ENCODE measurements at places on chromosomes 2 and 18.

DNA sequence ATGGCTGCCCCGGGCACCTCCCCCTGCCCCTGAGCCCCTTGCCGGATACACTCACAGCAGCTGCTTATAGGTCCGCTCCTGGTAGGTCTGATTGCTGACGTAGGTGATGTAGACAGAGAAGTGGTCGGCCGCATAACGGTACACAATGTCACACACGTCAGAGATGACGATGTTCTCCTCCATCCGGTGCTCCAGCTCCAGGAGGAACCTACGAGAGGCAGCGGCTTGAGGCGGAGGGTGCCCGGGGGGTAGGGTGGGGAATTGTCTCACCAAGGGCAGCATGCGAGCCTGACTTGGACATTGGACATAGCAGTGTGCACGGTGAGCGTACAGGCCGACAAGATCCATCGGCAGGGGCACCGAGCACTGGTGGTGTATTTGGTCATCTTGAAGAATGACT is 22.8 kb downstream of the SNORC start:
- H3K27ac ChIP-seq = no peak overlapping the region
- peaks cover 6% of the 10 kb centered on the region for H3K4me1 ChIP-seq
- H3K36me3 ChIP-seq = no peaks in the 10 kb centered on the region
- H3K27me3 ChIP-seq = peaks cover 11% of the 10 kb centered on the region

GRCh38 chr2:211836409-211836808 is 702.2 kb downstream of the ERBB4 start:
- H3K27me3 ChIP-seq = no peaks in the 10 kb centered on the region
- no peak overlapping the region for H3K4me3 ChIP-seq
- DNase-seq = no peak

DNA sequence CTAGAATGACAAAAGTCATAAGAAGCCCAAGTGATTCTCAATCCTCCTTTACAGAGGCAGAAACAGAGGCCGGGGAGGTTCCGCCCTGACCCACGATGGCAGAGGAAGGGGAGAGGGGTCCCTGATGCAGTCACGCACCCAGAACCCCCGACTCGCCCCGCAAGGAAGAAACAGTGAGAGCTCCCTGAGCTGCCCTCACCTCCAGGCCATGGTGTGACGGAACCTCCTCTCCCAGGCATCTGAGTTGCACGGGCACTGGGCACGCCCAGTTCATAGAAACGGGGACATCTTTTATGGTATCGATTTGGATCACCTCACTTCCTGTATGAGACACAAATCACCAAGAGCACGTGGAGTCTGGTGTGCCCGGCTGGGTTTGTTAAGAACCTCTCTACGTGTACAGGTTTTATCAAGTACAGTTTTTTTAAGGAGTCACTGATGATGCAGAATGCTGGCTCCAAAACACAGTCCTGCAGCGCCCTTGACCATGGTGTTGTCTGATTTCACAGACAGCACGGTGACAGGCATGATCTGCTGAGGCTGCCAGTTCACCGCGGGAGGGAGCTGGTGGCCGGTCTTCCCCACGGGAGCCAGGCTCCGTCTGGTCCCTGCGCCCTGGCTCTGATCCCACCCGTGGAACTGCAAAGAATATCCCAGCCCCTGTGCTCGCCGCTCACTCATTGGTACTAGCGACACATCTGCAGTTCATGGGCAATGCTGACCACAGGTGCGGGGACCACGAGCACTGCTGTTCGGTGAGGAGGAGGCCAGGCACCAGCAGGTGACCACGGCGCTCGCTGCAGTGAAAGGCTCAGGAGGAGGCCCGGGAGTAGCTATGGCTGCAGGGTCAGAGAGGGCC is 35.6 kb downstream of the PXDN start:
- H3K27me3 ChIP-seq = no peaks in the 10 kb centered on the region
- no peak overlapping the region for H3K27ac ChIP-seq
- no peak overlapping the region for H3K4me3 ChIP-seq
- DNase-seq = no peak

DNA sequence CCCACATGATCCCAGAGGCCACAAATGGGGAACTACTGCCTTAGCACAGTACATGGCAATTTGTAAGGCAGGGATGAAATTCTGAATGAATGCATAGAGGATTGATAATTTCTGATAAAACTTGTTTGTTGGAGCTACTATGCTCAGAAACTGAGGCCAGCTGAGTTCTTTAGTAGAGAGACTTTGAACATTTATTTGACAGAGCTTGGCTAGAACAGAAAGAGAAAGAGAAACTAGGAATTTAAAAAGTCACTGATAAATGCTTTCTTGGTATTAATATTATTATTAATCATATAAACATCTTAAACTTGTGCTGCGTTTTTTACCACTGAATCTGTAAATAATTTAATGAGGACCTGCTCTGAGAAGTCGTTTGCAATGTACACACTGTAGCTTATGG is 923.7 kb upstream of the CNTNAP5 start:
- no peaks in the 10 kb centered on the region for H3K27me3 ChIP-seq
- no peak for DNase-seq
- no peaks in the 10 kb centered on the region for H3K4me1 ChIP-seq
- H3K4me3 ChIP-seq = no peak overlapping the region

- no peaks in the 10 kb centered on the region for H3K27me3 ChIP-seq
- H3K4me3 ChIP-seq = no peak overlapping the region
- no peaks in the 10 kb centered on the region for H3K36me3 ChIP-seq
Observed at GRCh38 chr2:128597121-128597762, 278.6 kb upstream of the HS6ST1 start.

- H3K36me3 ChIP-seq = no peaks in the 10 kb centered on the region
- H3K27me3 ChIP-seq = no peaks in the 10 kb centered on the region
- no peak for DNase-seq
- H3K4me3 ChIP-seq = no peak overlapping the region
- no peak overlapping the region for H3K27ac ChIP-seq
Observed at GRCh38 chr18:8050616-8051329, 483.7 kb downstream of the PTPRM start.

DNA sequence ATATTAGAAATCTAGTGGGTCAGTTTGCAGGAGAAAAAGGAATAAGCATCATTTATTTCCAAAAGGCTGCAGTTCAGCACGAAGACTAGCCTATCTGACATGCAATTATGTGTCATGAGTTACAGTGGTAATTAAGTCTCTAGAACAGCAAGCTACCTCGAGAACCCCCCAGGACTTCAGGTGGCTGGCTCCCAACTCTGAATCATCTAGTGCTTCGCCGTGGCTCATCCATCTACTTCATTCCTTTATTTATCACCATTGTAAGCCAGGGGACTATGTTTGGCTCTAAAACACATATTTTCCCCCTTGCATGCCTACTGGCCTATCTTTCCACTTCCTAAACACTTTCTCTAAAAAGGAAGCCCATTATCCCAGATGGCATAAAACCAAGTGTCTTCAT is 121.6 kb downstream of the TXNL1 start:
- DNase-seq = no peak
- no peak overlapping the region for H3K4me3 ChIP-seq
- no peak overlapping the region for H3K27ac ChIP-seq
- H3K36me3 ChIP-seq = no peaks in the 10 kb centered on the region
- no peaks in the 10 kb centered on the region for H3K4me1 ChIP-seq

GRCh38 chr2:96535331-96535730 is 1.2 kb upstream of the ARID5A start:
- peaks cover 22% of the 10 kb centered on the region for H3K36me3 ChIP-seq
- DNase-seq = no peak
- peaks cover 59% of the 10 kb centered on the region for H3K4me1 ChIP-seq
- H3K27ac ChIP-seq = no peak overlapping the region
- no peak overlapping the region for H3K4me3 ChIP-seq

DNA sequence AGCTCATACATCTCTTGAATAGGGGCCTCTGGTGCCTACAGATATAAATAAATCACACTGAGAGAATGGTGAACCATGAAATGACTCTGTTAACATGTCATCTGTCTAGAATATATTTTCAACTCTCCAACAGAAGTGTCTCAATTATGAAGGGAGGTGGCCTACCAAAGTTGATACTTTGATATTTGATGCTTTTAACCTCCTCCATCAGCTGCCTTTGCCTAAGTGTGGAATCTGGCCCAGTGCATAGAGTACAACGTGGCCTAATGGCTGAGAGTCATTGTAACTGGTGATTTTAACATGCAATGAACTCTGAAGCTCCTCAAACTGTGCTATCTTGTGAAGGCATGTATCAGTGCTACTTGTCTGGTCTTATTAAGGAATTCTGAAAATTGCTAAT is 93.4 kb downstream of the MYO3B start:
- DNase-seq = no peak
- no peaks in the 10 kb centered on the region for H3K36me3 ChIP-seq

DNA sequence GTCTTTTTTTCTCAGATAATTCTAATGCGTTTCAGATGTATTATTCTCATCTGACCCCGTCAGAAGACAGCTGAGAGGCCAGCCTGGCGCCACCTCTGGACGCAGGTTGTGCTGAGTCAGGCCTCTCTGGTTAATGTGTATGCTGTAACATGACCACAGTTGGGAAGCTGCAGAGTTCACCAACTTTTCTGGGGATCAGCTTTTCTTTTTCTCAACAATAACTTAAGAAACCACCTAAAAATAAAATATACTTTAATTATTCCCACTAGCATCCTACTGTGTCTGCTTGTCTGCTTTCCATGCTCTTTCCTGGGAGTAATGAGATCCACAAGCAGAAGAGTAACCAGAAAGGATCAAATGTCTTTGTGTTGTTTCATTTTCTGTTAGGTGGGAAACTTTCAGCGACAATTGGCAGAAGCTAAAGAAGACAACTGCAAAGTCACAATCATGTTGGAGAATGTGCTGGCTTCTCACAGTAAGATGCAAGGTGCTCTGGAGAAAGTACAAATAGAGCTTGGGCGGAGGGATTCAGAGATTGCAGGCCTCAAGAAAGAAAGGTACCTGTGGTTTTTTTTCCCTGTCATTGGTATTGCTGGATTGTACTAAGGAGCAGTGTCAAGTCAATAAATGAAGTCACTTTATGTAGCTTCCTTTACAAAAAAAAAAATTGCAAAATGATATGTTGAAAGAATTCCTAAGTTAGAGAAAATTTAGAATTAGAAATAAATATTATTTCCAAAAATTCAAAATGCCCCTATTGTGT is 79.8 kb downstream of the CCDC150 start:
- H3K4me3 ChIP-seq = no peak overlapping the region
- H3K36me3 ChIP-seq = peaks cover 4% of the 10 kb centered on the region
- no peak overlapping the region for H3K27ac ChIP-seq
- H3K4me1 ChIP-seq = no peaks in the 10 kb centered on the region

DNA sequence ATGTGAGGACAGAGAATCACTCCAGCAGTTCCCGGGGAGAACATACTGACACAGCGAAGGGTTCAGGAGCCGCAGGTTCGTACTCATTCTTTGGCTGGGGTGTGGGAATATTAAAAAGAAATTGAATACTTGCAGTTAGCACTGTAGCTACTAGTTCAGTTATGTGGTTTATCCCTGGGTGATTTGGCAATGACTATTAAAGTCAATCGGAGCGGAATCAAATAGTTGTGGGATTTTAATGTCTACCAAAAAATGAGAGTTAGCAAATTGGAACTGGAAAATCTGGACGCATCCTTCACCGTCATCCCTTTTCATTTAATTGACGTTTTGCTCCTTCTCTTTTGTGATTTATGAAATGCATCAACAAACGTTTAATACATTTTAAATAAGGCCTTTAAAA is 50.8 kb downstream of the GBX2 start:
- no peak overlapping the region for H3K27ac ChIP-seq
- peaks cover 6% of the 10 kb centered on the region for H3K27me3 ChIP-seq
- no peaks in the 10 kb centered on the region for H3K36me3 ChIP-seq
- H3K4me3 ChIP-seq = no peak overlapping the region

All from activated CD8-positive, alpha-beta T cell treated with anti-CD3 and anti-CD28 coated beads for 36 hours (primary cell).